ENCODE measurements at places on chromosomes 1 and 21.

DNA sequence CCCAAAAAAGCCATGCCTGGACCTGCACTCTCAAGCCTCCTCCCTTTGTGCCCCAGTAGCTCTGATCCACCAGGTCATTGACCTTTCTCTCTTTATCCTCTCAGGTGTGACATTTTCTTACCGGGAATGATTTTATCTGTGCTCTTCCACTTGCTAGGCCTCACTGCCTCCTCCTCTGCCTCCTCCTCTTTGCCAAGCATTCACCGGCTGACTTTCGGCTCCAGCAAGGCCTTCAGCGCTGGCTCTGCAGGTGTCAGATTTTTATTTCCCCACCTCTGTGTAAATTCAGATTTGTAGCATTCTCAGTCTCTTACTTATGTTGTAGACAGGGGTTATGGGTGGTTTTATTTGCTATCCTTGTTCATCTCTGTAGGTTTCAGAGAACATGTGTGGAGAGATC is 91.5 kb downstream of the ST6GALNAC5 start:
- DNase-seq, result no peak

DNA sequence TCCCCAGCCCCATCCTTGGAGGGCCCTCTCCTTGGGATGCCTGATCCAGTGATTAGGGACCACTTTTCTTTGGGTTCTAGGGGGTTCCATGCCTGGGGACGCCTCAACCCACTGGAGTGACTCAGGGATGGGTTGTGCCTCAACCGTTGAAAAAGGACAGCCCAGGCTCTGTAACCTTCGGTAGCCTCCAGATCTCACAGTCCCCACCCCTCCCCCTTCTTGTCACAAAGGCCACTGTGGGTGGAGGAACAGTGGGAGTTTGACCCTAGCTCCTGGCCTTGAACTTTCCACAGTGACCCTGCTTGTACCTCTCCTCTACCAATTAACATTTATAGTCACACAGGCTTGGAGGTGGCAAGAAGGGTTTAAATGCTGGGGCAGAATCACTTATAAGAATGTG is 2.6 kb upstream of the RORC start:
- DNase-seq, result no peak

DNA sequence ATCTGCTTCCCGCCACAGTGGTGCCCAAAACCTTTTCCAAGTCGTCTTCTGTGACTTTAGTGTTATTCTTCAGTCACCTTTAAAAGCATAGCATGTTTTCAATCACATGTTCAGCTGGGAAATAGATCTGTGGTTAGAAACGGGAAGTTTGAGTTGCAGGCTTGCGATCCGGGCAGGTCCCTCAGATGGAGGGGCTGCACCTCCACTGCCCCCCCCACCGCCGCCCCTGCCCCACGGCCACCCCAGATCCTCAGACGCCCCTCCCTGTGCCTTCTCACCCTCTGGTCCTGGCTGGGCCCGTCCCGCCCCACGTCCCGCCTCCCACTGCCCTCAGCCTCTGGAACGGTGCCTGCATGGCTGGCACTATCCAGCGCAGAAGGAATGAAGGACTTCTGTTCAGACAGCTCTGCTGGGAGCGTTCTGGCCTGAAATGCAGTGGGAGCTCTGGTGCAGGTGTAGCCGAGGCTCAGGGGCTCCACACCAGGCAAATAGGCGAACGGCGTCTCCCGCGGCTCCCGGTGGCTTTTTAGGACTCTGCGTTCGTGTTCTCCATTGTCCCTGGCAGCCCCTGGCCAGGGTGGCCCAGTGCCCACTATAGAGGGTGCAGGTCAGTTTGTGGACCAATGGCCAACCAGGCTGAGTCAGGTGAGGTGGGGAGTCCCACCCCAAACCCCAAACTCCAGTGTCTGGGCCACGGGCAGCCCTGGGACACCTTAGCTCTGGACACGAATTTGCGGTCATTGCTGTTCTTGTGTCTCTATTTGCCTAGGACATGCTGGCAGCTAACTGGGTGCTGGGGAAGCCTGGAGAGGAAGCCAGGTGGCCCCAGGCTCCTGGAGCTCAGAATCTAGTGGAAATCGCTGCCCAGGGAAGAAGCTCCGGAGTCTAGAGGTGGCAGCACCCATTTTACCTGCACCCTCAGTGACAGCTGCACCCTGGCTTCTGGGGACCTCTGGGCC is 67.1 kb downstream of the FAAP20 start:
- DNase-seq, result no peak

- no peak for DNase-seq
Observed at GRCh38 chr21:46597896-46598343, 7.0 kb downstream of the S100B start.

GRCh38 chr21:9758141-9758540 is 763.2 kb upstream of the TPTE start:
- no peak for DNase-seq

DNA sequence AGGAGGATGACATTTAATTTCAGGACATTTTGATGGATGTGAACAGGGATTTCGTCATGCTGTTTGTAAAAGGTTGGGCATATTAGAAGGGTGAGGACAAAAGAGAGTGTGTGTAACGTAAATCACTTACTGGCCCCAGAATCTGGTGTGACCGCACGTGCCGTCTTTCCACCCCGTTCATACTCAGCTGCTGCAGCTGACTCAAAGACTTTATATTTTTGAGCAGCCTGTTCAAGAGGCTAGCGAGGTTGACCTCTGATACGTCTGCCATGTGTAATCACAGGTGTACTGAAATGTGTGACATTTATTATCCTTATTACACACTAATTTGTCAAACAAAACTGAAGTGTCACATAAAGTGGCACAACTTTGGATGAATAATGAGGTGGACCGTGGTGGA is 66.5 kb upstream of the ERRFI1 start:
- DNase-seq, result no peak

DNA sequence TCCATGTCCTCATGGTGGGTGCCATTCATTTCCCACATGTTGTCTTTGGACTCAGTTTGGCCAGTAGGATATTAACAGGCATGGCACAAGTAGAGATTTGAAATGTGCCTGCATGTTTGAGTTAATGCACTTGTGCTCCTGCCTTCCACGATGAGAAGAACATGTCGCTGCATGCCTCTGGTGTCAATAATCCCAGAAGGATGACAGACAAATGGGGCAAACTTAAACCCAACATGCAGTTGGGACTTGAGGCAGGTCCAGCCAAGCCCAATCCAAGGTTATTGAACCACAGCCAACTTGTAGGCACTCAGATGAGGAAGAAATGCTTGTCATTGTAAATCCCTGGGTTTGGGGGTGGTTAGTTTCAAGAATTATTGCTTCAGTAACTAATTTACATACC is 174.6 kb downstream of the TRIM33 start:
- no peak for DNase-seq

DNA sequence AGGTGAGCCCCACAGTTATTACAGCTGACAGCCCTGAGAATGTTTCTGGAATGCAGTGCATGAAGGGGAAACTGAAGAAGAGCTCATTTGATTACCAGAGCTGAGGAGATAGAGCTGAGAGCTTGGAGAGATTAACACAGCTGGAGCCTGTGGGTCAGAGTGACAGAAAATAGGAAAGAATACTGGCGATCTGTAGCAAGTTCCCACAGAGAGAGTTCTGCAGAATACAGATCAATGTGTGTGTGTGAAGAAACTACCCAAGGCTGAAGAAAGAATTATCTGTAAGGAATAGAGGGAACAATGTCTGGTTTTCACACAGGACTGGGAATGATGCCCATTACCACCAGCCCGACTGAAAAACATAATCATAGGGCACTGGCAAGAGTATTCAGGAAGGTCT is 103.6 kb upstream of the SNX7 start:
- DNase-seq, result no peak

GRCh38 chr1:12594966-12595756 is 22.8 kb downstream of the DHRS3 start:
- DNase-seq, result no peak

DNA sequence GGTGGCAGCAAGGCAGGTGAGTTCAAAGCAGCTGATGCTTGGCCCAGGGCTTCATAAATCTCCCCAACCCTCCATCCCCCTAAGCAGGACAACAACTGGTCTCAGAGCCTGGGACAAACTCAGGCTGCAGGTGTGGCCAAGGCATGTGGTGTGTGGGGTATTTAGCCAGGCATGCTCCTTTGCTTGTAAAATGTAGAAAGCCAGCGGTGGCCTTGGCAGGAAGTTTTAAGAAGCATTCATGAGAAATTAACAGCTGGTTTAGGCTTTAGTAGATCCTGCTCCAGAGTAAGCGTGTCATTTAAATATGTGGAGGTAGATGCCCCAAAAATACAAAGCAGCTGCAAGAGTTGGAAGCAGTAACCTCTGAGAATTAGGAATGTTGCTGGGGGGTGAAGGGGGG is 44.8 kb downstream of the NTPCR start:
- no peak for DNase-seq

- DNase-seq, result no peak
Observed at GRCh38 chr1:183484254-183484653, 12.0 kb downstream of the SMG7 start.

DNA sequence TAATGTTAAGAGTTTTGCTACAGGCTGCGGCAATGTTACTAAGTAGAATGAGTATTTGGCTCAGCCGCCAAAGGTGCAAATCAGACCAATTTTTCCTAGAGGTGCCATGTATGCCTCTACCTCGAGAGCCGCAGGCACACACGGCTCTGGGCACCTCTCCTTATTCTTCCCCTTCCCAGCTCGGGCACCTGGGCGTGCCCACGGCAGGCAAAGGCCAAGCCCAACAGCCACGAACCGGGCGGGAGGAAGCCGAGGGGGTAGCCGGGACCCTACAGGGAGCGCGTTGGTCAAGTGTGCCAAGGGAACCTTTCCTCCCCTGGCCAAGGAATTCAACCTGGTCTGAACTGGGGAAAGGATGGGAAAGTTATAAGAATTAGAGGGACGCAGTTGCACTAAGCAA is 31.0 kb downstream of the LRRC3 start:
- no peak for DNase-seq

GRCh38 chr1:203040513-203041275 is 14.4 kb downstream of the PPFIA4 start:
- no peak for DNase-seq

DNA sequence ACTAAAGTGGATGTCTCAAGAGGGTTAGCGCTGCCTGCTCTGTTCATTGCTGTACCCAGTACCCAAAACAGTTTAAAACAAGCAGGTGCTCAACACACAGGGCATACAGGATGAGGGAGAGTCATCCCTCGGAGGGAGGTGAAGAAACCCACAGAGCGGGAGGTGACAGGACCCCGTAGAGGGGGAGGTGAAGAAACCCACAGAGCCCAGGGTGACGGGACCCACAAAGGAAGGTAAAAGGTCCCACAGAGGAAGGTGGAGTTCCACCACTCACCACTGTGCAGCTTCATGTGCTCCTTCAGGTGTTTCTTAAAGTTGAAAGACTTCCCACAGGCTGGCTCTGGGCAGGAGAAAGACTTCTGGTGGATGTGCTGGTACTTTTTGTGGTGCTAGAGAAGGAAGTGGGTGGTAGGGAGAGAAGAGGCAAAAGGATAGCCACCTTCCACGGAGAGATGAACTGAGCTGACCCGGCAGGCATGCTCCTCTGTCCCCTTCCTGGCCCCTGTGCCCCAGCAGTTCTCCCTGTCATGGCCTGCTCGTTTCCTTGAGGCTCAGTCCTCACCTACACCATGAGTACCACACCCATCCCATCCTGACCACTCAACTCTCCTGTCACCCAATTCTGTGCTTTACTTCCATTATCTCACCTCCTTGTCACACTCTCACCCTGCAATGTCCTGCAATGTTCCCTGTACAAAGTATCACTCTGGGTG is 5.1 kb downstream of the ZNF692 start:
- DNase-seq, result no peak

DNA sequence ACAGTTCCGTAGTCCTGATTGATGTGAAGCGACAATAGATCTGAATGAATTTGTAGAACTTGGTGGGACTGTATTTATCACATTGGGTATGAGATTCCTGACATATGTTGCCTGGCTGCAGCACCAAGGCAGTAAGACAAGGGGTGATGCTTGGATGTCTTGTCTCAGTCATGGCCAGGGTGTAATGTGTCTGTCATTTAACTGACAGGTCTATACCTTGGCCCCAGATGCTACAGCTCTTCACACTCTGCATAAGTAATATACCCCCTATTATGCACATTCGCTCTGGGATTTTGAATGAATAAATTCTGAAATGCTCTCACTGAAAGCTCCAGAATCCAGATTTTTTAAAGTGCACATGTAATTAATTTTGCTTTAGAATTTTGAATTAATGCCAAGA is 47.3 kb downstream of the NTNG1 start:
- DNase-seq, result no peak

DNA sequence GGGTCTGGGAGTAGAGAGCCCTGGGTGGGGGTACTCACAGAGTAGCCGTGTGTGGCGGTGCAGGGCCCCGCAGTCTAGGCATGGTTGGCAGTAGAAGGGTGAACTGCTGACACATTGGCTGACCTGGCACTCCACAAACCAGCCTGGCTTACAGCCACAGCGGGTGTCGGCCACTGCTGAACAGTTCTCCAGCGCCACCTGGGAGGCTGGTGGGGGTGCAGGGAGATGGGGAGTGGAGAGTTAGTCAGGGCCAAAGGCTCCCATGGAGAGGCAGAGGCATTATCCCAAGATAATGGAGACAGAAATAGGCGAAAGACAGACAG is 1.5 kb downstream of the TNFRSF25 start:
- no peak for DNase-seq

DNA sequence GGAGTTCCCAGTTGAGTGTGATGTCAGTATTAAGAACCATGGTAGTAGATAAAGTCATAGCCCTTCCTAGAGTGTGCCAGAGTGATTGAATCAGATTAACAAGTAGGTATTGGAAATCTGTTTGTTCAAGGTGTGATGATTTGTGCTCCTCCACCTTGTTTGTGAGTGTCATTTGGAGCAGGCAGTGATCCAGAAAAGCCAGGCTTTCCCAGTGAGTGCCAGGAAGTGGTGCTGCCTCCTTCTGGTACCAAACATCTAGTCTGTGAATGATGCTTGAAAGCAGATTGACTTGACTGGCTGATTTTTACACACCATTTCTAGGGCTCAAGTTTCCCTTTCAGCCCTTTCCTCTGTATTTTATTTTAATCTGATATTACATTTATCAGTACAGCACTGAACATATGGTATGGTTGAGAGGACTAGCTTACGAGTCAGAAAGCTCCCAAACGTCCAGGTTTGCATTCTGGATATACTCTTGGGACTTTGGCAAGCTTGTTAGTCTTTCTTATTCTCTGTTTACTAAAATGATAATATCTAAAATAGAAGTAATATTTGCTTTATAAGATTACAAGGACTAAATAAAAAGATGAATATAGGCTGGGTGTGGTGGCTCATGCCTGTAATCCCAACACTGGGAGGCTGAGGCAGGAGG is 100.7 kb downstream of the PATJ start:
- DNase-seq, result no peak

- no peak for DNase-seq
Observed at GRCh38 chr1:80054129-80054528, 1047.6 kb upstream of the ADGRL4 start.

GRCh38 chr1:235670157-235670776 is 20.7 kb upstream of the GNG4 start:
- DNase-seq, result no peak
